ENCODE measurements at places on chromosomes 3 and 15.

GRCh38 chr3:20561166-20561565, 375.2 kb upstream of the SGO1 start:
- no peak for DNase-seq

- no peak for DNase-seq
Observed at GRCh38 chr15:53133255-53133850, 343.2 kb upstream of the ONECUT1 start.

DNA sequence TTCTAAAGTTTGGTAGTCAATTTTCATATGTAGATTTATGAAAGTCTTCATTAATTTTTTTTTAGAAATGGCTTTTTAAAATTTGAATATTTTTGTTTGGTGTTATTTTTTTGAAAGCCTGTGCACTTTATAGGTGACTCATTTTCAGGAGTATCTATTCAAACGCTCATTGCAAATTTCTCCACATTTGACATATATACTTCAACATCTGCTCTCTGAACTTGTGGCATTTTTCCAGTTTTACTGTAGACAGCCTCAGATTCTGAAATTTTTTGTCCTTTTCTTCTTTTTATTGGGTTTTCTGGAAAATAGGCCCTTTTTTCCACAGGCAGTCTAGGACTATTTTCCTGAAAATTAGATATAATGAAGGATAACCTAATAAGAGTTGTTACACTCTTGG, 396.6 kb downstream of the RBMS3 start:
- DNase-seq = no peak

DNA sequence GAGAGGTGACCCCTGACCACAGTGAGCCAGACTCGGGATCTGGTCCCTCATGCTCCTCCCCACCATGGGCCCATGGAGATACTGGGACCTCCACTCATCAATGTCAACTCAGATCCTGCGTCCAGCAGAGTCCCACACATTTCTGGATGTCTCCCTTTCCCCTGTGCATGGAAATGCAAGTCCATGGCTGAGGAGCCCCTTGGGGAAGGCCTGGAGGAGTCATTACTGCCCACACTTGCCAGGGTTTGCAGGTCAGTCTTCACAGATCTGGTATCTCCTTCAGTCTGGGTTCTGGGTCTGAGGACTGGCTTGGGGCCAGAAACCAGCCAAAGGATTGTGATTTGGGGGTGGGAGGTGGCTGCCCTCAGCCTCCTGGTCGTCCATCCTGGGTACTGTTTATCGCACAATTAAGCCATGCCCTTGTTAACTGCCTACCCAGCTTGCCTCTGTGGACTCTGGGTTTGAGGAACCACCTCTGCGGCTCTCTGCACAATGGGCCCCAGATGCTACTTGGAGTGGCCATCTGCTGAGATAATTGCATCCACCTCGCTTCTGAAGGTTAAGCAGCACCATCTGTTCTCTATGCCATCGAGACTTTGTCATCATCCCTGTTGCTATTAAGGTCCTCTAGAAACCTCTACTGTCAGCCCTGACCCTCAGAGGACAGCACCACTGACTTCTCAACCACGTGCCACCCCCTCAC, 49.9 kb upstream of the KLF13 start:
- DNase-seq = no peak

GRCh38 chr15:83324799-83325198, 40.3 kb upstream of the BNC1 start:
- no peak for DNase-seq

GRCh38 chr3:139519998-139520737, 19.4 kb downstream of the RBP1 start:
- no peak for DNase-seq

DNA sequence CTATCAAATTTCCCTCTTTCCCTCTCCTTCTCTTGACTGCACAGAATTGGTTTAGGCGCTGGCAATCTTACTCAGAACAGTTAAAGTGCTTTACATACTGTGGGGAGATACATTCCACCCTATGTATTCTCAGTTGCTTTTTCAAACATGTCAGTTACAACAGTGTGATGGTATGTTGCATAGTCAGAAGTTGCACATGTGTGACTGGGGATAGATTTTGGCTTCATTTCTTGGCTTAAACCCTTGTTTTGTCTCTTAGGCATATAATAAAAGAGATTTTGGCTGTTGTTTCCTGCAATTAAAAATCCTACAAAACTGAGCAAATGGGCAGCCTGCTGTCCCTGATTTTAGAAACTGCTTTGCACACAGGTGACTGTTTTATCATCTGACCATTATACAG, 86.7 kb downstream of the PIK3R4 start:
- DNase-seq = no peak

DNA sequence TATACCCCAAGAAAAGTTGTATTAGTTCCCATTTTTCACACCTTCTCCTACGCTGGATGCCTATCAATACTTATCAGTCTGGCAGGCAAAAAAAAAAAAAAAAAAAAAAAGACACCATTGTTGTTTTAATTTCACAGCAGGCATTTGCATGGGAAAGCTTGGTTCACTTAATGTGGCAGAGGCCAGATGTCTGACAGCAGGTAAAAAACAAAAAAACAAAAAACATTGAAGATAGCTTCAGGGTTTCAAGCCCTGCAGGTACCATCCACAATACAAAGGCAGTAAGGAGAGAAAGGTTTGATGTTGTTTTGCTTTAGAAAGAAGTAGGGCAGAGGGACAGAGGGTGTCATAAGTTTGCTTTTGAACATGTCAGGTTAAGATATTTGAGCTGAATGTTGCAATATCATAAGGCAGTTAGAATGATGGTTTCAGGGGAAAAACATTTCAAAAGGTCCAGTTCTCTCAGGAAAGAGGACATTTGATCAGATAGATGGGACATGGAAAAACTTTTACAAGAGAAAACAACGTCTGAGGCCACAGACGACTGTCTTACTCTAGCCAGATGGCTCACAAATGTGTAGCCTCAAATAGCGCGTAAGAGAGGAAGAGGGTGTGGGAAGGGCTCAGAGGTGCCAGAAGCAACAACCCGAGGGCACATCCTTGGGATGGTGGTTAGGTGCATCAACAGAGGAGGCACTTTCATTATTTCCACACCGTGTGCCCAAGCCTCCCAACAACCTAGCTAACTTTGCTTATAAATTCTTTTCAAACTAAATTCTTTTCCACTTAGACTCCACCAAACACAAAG, 25.7 kb downstream of the PCOLCE2 start:
- no peak for DNase-seq

GRCh38 chr3:27613846-27614500, 108.2 kb downstream of the EOMES start:
- DNase-seq = no peak

GRCh38 chr3:35635926-35636683, 3.2 kb upstream of the ARPP21 start:
- DNase-seq = no peak

- no peak for DNase-seq
Observed at GRCh38 chr3:10347648-10348403, 26.9 kb upstream of the SEC13 start.

GRCh38 chr3:191343115-191343514, 12.8 kb upstream of the UTS2B start:
- DNase-seq = no peak

GRCh38 chr15:31458596-31459399, 132.2 kb downstream of the KLF13 start:
- no peak for DNase-seq

- DNase-seq = no peak
Observed at GRCh38 chr3:97705764-97706163, 58.8 kb upstream of the ARL6 start.

DNA sequence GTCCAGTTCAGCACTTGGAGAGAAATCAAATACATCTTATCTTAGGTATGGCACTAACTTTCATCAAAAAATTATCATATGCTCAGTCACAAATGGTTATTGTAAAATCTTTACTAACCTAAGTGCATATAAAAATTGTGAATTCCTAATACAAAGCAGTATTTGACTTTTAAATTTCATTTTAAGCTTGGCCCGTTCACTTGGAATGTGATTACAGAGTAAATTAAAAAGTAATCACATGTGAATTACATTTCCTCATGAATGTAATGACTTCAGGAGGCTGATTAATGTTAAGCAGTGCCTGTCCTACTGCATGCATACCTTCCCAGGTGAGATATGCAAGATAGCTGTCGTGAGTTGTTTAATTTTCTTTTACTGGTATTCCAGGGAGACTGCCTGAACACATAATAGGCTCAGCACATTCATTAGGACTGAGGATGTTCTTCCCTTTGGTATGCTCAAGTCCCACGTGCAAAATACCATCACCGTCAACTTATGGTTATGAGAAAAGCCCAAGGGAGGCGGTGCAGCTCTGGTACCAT, 1053.0 kb downstream of the FHIT start:
- DNase-seq = no peak

DNA sequence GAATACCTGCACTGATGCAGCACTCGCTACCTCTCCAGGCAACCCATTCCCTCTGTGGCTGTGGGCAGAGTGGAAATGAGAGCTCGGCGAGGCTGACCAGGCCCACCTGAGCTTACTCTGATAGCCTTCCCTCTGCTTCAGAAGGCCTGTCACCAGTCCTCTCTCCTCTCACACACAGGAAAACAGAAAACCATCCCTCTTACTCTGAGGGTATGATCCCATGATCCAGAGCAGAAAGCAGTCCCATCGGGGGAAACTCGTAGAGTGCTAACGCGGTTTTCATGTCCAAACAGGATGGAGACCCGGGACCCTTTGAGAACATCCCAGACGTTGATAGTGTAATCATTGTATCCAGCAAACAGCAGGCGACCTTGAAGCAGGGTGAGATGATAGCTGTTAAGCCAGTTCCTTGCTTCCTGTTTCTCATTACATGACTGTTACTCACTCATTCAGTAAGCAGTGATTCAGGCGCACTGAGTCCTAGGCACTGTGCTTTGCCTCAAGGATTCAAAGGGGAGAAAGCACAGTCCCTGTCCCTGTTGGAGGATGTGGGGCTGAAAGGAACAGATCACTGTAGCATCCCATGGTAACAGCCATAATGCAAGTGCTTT, 11.8 kb upstream of the BCL2L10 start:
- no peak for DNase-seq

DNA sequence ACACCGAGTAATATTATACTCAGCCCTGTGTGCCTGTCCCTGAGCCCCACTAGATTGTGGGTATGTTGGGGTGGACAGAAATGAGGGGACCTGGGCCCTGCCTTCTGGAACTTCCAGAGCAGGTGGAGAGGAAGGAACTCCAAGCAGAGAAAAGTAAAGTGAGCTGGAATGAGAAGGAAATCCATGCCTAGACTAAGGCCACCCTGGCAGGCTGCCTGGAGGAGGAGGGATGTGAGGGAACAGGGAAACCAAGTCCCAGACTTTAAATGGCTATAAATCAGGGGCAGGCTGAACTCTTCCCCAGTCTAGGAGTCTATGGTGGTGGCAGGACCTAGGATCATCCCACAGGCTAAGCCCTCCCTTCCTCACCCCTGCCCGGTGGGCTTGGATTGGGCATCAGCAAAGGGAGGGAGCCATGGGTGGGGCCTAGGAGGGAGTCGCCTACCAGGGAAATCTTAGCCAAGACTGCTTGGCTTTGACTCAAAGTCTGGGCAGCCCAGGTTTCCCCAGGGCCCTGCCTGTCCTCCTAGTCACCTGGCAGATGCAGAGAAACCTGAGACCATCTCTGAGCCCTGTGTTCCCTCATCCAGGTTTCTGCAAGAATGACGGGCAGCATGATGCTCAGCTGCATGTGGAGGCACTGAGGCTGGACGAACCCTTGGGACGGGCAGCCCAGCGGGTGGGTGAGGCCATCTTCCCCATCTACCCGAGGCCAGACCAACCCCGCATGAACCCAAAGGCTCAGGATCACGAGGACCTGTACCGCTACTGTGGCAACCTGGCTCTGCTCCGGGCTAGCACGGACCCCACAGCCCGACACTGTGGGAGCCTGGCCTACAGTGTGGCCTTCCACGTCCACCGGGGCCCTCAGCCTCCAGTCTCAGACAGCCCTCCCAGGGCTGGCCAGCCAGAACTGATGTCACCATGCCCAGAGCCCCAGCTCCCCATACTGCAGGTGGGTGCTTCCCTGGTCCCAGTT, 15.6 kb upstream of the STRA6 start:
- no peak for DNase-seq

DNA sequence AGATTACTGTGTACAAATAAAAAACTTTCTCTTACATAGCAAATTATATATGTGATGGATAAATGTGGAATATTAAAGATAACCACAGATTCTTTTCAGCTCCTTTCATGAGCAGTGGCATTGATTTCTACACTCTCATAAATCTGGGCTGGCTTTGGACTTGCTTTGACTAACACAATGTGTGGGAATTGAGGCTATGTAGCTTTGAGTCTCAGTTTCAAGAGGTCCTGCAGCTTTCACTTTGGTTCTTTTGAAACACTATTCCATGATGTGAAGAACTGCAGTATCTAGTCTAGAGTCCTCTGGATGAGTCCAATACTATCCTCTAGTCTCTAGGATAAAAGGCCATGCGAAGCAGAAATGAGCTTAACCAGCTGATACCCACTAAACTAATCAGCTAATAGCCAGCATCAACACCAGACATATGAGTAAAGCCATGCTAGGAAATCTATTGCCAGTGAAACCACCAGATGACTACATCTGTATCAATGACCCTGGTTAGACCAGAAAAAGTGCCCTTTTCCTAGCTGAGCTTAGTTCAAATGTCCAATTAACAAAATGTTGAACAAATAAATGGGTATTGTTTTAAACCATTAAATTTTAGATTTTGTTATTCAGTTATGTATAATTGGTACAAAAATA, 274.9 kb upstream of the ZPLD1 start:
- DNase-seq = no peak

DNA sequence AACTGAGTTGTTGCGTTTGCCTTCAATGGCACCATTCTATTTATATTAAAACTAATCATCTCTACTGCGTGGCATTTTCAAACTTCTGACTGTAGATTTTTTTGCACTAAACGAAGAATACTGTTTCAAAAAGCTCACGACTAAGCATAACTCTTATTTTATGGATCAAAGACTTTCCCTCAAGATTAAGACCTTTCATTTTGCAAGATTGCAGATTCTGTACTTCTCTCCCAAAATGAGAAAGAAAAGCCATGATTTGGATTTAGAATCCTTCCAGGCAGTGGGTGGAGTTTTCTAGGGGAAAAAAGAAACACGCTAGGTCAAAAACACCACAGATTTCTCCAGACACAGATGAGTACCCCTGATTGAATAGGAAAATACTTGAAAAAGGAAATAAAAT, 617.2 kb upstream of the NR2F2 start:
- DNase-seq = no peak

- no peak for DNase-seq
Observed at GRCh38 chr15:40889112-40889511, 5.1 kb upstream of the VPS18 start.

- no peak for DNase-seq
Observed at GRCh38 chr3:196625331-196625730, 14.2 kb upstream of the NRROS start.
